ENCODE measurements at places on chromosomes 3 and 15. TPM values are rescaled to one million over a fixed set of nuclear protein-coding genes. Genes with fewer than 3 reads are reported as not detected.

DNA sequence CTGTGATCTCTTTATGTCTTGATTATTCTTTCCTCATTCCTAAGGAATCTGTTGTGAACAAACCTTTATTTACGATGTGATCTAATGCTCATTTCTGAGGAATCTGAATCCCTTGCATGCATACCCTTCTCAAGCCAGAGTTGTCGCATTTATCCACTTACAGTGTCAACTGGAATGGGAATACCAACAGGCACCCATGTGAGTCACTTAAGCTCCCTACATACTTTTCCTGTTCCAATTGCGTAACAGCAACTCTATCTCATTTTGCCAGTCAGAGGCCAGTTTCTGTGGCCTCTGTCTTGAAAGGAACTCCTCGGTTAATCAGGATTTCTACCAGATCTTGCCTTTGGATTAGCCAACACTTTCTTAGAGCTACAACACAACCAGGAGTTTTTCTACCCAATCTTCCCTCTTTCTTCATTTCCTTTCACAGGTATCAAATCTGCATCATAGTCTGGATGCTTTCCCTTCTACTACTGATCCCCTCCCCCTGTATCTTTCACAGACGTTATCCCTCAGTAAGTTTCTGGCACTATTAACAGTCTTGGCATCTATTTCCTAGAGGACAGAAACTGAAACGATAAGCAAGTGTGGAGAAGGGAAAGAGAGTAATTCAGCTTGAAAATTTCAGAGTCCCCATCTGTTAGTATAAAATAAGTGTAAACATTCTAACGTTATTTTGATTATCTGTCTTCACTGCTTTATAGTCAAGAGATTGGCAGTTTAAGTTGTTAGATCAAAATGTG, 66.8 kb upstream of the BCHE start:
- DNase-seq = no peak

- DNase-seq = no peak
Observed at GRCh38 chr3:7410782-7411181, 549.9 kb downstream of the GRM7 start.

DNA sequence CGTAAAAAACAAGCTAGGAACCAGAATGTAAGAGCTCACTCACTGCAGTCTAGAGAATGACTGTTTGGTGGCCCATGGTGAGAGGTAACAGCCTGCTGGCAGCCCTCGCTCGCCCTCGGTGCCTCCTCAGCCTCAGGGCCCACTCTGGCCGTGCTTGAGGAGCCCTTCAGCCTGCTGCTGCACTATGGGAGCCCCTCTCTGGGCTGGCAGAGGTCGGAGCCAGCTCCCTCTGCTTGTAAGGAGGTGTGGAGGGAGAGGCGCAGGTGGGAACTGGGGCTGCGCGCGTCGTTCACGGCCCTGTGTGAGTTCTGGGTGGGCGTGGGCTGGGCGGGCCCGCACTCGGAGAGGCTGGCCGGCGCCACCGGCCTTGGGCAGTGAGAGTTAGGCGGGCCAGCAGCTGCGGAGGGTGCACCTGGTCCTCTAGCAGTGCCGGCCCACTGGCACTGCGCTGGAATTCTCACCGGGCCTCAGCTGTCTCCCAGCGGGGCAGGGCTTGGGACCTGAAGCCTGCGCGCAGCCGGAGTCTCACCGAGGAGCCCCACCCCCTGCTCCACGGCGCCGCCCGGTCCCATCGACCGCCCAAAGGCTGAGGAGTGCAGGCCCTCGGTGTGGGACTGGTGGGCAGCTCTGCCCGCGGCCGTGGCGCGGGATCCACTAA, 420.6 kb downstream of the RBMS3 start:
- DNase-seq = no peak

- no peak for DNase-seq
Observed at GRCh38 chr3:35641920-35642527, 2.7 kb downstream of the ARPP21 start.

- DNase-seq = peak; percentile 10
Observed at GRCh38 chr3:128226795-128227395, 73.6 kb downstream of the EEFSEC start.

CSNK1G1 gene
- total RNA-seq = 25.5 TPM

HMCES gene
- total RNA-seq = 48.2 TPM
